ENCODE measurements at places on chromosomes 3 and 15. TPM values are rescaled to one million over a fixed set of nuclear protein-coding genes. Genes with fewer than 3 reads are reported as not detected.

DNA sequence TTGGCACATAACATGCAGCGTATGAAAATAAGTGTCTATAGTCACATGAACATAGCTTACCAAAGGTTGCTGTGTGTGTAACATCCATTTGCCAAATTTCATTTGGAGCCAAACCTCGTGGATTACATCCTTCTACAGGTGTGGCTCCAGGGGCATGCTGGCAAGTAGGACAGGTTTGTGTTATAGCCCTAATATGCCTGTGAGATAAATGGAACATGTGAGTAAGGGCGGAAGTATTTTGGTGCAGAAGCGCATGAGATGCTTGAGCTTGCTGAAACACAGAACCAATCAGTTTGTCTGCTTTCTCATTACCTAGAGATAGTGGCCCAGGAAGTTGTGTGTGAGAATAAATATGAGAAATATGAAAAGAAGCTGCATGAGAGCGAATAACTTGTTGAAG is 21.8 kb upstream of the XCR1 start:
- no peak overlapping the region for H3K4me3 ChIP-seq
- no peaks in the 10 kb centered on the region for H3K36me3 ChIP-seq

DNA sequence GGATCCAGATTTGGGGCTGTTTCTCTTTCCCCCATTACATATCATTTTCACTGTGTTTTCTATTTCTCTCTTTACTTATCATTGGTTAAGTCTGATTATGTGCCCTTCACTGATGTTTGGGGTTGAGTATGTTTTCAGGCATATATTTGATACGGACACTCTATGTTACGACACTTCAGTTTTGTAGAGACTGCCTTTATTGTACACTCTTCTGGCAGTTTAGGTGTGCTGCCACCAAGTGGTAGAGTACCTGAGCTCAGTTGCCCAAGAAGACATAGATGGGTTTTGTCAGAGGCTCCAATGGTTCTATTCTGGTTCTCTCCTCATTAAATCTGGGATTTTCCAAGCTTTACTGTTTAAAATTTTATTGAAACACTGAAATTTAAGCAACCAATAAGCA is 255.0 kb upstream of the ROPN1 start:
- H3K4me1 ChIP-seq, result peaks cover 12% of the 10 kb centered on the region
- H3K27me3 ChIP-seq, result no peaks in the 10 kb centered on the region
- DNase-seq, result peak; percentile 21
- H3K27ac ChIP-seq, result no peak overlapping the region
- no peaks in the 10 kb centered on the region for H3K36me3 ChIP-seq

Gene INKA1
- total RNA-seq, result 1.4 TPM

Gene VEPH1
- total RNA-seq, result 9.2 TPM

Gene PTPN9
- total RNA-seq, result 36.1 TPM

Gene NRG4
- total RNA-seq, result 0.18 TPM

Gene FSTL1
- 271 TPM for total RNA-seq

All from WTC11 (cell line).